ENCODE measurements at places on chromosomes 16 and 17.

GRCh38 chr17:31510308-31511194 lies 119.1 kb downstream of the RAB11FIP4 start:
- no peak for DNase-seq

GRCh38 chr16:55033225-55034156 lies 102.8 kb downstream of the IRX5 start:
- DNase-seq: no peak

- DNase-seq: no peak
Observed at GRCh38 chr17:80676096-80676466, 131.4 kb downstream of the RPTOR start.

DNA sequence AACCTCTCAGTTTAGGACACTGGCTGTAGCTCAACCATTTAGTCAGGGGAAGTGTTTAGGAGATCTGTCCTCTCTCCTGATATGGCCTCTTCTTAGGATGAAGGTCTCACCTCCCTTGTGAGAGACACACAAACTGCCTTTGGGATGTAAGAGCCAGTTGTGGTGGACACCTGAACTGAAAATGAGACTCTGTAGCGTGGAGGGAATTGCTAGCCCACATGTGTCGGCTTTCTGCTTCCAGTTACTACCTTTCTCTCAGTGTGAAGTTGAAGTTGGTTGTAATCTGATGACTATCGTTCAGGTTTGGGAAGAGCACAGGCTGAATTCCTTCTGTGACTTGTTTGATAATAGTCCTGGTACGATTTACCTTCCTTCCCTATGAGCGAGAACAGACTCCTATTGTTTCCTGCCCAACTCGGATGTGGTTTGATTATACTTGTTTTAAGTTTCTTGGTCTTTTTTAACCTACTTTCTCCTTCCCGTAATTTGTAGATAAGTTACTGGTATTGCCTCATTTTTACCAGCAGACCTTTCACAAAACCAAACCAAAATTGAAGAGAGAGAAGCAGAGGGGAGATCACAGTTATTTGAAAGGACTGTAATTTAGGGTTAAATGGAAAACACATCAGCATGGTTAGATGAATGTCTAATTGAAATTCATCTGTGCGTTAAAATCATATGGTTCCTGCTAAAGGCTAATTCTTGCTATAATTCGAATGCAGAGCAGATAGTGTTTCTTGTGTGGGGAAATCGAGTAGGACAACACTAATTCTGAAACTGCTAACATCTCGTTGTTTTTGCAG lies 43.2 kb downstream of the CLEC16A start:
- DNase-seq: no peak

DNA sequence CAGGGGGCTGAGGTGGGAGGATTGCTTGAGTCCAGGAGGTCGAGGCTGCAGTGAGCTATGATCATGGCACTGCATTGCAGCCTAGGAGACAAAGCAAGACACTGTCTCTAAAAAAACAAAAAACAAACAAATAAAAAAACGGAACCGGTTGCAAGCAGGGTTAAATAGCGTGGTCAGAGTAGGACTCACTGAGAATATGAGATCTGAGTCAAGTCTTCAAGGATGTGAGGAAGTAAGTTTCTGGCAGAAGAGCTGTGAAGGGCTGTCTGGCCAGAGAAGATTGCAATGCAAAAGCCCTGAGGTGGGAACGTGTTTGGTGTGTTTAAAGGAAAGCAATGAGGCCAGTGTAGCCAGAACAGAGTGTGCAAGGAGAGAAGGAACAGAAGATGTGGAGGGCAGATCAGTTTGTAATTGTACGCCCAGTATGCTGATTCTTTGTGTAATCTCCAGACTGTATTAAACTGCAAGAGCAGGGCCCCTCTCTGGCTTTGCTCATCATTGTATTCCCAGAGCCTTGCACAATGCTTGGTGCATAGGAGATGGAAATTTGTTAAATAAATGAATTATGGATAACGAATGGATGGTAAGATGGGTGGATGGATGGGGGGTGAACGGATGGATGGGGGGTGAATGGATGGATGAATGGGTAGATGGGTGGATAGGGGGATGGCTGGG lies 6.3 kb downstream of the G6PC1 start:
- no peak for DNase-seq

DNA sequence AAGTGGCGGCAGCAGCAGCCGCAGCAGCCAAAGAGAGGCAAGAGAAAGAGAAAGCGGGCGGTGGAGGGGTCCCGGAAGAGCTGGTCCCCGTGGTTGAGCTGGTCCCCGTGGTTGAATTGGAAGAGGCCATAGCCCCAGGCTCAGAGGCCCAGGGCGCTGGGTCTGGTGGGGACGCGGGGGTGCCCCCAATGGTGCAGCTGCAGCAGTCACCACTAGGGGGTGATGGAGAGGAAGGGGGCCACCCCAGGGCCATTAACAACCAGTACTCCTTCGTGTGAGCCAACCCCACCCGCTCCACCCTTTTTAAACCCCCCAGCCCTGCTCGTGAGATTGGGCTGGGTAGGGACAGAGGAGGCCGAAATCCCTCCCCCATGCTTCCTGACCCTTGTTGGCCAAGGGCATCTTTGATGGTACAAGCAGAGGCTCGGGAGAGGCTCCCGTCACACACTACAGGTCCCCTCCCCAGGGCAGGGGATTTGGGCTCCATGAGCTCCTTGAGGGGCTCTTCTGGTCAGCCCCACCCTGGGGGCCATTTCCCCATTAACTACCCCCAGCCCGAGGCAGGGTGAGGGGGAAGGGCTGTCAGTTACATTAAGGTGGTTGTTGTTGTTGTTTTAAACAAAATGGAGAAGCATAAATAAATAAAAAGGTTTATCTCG lies 4.6 kb upstream of the ATP2A1 start:
- no peak for DNase-seq

- no peak for DNase-seq
Observed at GRCh38 chr16:68434624-68435210, 13.6 kb downstream of the SMPD3 start.
